A172 (cell line): ENCODE measurements at places on chromosomes 12 and 14.
A peak's percentile ranks its signal among the peaks of the same experiment; 100 is the strongest.

GRCh38 chr12:14920475-14921126, 17.7 kb downstream of the ERP27 start:
- DNase-seq: no peak

DNA sequence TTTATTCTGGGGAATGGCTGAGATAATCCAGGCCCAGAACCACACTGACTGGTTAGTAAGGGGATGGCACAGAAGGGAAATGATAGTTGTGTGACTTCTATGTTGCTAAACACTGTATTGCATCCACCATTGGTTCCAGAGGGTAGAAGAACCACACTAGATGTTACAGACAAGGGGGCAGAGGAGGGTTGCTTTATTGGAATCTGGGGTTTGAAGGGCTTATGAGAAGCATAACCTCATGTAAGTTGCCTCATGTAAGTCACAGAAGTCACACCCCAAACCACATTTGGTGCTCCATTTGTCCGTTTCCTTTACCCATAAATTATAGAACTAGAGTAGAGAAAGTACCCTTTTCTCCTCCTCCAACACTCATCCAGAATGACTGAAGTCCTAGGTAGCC, 5.5 kb upstream of the PSMA6 start:
- DNase-seq: no peak

GRCh38 chr14:82055515-82056115, 522.0 kb upstream of the SEL1L start:
- no peak for DNase-seq

DNA sequence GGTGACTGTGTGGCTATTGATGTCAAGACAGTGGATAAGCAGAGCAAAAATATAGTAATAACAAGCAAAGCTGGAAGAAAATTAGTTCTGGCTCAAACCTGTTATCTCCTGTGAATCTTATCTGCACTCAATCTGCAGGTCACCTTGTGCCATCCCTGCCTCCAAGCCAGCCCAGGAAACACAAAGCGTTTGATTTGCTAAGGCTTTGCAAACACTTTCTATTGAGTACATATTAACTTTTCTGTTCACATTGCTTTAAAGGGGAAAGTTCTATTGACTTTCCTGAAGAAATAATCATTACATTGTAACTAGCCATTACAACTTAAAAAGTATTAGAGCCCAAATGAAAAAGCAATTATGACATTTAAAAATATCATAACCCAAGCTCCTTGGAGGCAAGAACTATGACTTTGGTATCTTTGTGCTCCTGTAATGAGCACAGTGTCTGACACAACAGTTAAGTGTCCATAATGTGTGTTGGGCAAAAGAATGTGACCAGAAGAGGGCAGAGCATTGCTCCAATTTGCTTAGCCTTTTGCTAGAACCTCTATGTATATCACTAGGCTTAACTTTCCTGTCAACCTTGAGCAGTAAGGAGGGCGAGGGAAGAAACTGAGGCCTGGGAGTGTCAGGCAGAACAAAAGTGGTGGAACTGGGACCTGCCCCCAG, 24.7 kb downstream of the SERPINA3 start:
- no peak for DNase-seq

GRCh38 chr12:43362910-43363694, 188.9 kb downstream of the ADAMTS20 start:
- peak; percentile 33 for DNase-seq

- DNase-seq: peak; percentile 52
These were observed 35.9 kb downstream of the FLRT2 start for GRCh38 chr14:85565862-85566296.

DNA sequence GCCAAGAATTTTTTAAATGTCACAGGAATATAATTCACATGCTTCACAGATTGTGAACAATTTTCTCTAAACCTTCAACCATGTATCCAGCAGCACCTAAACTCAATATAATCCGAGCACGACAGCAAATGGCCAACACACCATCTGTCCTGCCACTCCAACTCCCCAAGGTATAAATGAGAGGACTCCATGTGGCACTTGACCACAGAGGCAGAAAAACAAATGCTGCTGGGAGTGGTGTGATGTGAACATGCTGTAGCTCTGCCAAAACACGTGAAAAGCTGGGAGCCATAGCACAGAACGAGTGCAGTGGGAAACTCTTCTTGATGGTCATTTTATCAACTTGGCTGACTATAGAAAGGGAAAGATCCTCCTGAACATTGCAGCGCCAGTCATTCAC, 70.9 kb downstream of the LLPH start:
- no peak for DNase-seq

DNA sequence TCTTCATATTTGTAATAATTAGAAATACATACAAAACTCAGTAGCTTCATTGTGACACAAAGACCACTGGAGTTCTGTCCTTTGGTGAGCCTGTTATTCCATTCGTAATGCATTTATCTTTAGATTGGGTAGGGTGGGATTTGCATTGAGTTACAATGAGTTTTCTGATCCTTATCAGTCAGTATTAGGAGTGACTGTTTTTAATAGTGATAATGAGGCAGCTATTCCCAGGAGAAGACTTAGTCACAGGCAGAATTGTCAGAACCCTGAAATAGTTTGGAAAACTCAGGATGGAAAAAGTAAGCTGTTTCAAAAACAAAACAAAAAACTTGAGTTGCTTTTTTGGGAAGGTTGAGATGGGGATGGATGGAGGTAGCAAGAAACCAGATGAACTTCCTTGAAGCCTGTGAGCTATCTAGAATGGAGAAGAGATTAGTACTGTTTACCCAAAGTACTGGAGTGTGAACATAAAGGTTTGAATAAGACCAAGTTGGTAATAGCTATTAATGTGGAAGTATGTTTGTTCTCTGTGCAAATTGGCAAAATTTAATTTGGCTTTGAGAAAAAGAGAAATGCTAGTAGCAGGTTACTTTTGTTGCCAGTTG, 38.6 kb downstream of the FBXO34 start:
- no peak for DNase-seq

DNA sequence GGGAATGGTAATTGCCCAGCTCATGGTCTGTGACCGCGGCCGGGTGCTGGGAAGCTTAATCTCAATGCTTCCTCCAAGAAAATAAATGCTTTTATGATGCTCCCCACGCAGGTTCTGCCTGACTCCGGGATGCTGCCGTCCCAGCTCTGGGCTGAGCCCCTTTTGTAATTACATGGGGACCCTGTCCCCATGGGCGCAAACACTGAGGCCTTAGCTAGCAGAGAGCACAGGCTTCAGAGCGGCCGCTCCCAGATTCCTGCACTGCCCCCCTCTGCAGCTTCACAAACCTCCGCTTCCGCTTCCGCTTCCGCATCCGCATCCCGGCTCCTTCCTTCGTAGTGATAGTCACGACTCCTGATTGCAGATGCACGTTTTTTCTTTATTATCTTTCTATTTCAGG, 129.5 kb downstream of the KIF26A start:
- no peak for DNase-seq

DNA sequence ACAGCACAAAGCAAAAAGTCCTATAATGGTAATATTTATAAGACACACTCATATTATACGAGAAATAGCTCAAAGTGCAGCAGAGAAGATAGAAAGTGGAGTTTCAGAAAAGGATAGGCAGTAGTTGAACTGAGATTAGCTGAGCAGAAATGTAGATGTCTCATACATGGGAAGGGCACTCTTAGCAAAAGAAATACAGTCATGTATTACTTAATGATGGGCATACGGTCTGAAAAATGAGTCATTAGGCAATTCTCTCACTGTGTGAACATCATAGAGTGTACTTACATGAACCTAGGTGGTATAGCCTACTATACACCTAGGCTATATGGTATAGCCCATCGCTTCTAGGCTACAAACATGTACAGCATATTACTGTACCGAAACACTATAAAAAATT, 671.3 kb downstream of the RPS29 start:
- DNase-seq: no peak
